ENCODE measurements at places on chromosomes 1 and 21. TPM values are rescaled to one million over a fixed set of nuclear protein-coding genes. Genes with fewer than 3 reads are reported as not detected.
A peak's percentile ranks its signal among the peaks of the same experiment; 100 is the strongest.

- H3K27me3 ChIP-seq: no peaks in the 10 kb centered on the region
- no peak overlapping the region for H3K27ac ChIP-seq
- H3K36me3 ChIP-seq: no peaks in the 10 kb centered on the region
- H3K4me3 ChIP-seq: no peak overlapping the region
- peaks cover 30% of the 10 kb centered on the region for H3K4me1 ChIP-seq
Observed at GRCh38 chr1:231393668-231394067, 28.4 kb downstream of the EGLN1 start.

DNA sequence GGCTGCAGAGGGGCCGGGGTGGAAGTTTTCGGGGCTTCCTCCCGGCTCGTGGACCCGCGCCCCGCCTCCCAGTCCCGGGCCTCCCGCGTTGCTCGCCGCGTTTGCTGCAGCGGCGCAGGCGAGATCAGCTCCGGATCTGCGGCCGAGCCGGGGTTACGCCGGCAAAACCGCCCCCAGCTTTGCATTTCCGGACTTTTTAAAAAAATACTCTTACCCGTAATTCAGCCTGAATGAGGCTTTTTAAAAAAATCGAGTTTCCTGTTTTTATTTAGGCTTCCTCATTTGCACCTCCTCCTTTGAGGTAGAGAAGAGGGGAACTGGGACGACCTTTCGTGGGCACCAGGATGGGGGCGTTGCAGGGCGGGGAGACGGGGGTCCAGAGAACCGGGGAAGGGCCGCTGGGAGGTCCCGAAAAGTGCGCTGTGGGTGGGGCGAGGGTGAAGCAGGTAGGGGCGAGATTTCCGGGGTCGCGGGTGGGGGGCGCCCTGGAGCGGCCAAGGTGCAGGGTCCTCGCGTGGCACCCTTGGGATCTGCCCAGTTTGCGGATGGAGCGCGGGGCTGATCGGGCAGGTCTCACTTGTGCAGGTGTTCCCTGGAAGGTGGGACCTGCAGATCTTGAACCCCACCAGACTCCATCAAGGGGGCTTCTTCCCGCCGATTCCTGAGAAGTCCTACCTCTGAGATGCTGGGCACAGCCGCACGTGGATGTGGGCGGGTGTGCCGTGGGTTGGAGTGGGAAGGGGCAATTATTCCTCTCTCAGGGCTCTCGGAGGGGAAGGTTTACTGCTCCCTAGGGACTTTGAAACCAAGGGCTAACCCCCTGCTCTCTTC is 1.1 kb downstream of the PIK3CD start:
- DNase-seq: no peak
- H3K4me1 ChIP-seq: peaks cover 14% of the 10 kb centered on the region
- peak overlapping the region; percentile 59 for H3K4me3 ChIP-seq
- H3K27ac ChIP-seq: peak overlapping the region; percentile 66

GRCh38 chr1:196466166-196466565 is 142.1 kb downstream of the KCNT2 start:
- H3K36me3 ChIP-seq: no peaks in the 10 kb centered on the region
- no peaks in the 10 kb centered on the region for H3K27me3 ChIP-seq
- H3K27ac ChIP-seq: no peak overlapping the region
- no peak for DNase-seq
- H3K4me1 ChIP-seq: no peaks in the 10 kb centered on the region

RPAP2 gene
- 10.5 TPM for total RNA-seq

DNA sequence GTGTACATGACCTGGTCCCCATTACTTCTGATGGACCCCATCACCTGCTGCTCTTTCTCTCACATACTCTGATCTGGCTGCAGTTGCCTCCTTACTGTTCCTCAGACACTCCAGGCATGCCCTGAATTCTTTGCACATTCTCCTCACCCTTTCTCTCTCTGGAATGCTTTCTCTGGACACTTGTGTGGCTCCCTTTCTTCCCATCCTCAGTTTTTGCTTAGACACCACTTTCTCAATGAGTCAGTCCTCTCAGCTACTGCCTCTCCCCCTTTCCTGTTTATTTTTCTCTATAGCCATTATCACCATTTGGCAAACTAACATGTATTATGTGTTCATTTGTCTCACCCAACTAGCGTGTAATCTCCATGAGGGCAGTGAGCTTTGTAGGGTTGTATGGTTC is 28.1 kb downstream of the PLXNA2 start:
- H3K4me1 ChIP-seq: peaks cover 45% of the 10 kb centered on the region
- no peak overlapping the region for H3K4me3 ChIP-seq

- no peaks in the 10 kb centered on the region for H3K36me3 ChIP-seq
- H3K4me1 ChIP-seq: peaks cover 56% of the 10 kb centered on the region
- no peak for DNase-seq
- peak overlapping the region; percentile 21 for H3K27ac ChIP-seq
- no peaks in the 10 kb centered on the region for H3K27me3 ChIP-seq
Observed at GRCh38 chr1:64476251-64476952, 6.5 kb downstream of the CACHD1 start.
